COLO829 (cell line): ENCODE measurements at places on chromosomes 4 and X.

DNA sequence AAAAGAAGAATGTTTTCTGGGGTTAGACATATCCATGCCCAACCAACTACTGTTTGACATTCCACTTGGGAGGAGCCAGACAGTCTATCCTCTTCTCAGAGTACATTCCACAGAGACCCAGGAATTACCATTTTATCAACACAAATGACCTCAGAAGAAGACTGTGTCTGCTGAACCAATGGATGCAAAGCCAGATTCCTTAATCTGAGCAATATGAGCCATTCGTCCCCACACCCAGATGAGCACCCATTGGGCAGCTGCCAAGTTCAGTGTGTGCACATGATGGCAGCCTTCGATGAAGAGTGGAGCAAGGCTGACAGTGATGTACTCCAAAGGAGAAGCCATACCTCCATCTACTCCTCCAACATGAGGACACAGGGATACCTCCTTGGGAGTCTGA, 111.3 kb downstream of the ZNF674 start:
- DNase-seq, result no peak

- DNase-seq, result no peak
Measured at GRCh38 chrX:108044554-108045256, at the start of gene VSIG1. Gene VSIG1, plus strand, starts transcription at chrX:108045065. Its CDS starts 66 bp downstream, at chrX:108045131.

DNA sequence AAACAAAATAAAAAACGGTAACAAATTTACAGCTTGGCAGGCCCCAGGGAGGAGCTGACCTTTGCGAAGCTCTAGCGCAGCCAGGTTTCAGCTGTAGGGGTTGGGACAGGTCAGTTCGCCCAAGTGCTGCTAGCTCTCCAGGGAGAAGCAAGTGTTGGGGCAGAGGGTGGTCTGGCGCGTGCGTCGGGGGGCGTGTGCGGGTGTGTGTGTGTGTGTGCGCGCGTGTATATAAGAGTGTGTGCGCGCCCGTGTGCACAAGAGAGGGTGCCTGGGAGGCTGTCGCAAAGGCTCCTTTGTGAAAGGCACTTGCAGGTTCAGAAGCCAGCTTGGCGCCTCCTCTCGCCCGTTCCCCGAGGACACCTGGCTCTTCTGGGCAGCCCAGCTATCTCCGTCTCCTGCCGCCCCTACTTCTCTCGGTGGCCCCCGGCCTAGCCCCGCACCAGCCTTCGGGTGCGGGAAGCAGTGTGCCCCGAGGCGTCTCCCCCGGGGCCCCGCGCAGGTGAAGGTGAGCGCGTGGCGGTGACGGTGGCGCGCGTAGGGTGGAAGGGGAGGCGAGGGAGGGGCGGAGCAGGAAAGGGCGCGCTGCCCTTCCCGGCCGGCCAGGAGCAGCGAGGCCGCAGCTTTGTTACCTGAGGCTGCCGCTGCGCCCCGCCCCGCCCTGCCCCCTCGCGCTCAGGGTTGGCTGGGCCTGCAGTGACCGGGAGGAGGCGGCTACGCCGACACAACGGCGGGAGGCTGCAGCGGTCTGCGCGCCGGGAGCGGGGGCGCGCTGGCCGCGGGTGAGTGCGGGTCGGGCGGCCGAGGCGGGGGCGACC, at the start of gene FHDC1:
FHDC1 (plus strand) TSS at position 693 of the 815 bp plus-strand sequence. CDS start 6,735 bp downstream, outside the sequence.
- no peak for DNase-seq

DNA sequence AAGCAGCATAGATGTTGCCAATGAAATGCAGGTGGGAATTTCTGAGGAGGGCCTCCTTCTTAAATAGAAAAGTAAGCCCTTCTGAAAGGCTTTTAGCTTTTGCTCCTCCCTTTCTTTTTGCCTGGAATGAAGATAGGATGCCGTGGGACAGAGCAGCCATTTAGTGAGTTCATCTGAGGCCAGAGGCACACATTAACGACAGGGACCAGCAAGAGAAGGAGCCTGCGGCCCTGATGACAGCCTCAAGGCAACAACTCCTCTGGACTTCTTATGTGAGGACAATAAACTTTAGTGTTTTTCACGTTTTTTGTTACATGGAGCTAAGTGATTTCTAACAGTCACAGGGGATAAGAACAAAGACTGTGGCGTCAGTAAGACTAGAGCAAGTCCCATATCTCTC, 1.1 kb upstream of the BDH2 start:
- no peak for DNase-seq

DNA sequence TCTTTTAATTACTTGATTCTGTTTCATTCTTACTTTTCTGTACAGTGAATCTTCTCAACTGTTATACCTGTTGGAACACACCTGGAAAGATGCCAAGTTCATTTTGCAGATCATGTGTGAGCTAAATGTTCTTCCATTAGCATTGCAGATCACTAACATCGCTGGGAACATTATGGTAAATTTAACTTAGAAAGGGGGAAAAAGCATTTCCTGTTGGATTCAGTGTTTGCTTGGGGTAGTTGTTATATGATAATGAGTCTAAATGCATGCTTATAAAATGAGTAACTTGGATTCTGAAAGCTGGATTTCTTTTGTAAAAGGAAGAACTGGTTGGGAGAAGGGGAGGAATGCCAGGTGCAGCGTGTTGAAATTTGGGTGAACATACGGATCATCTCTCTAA, 47.6 kb downstream of the POLA1 start:
- DNase-seq, result no peak

GRCh38 chr4:105808750-105809041, 86.6 kb upstream of the NPNT start:
- no peak for DNase-seq

- no peak for DNase-seq
Measured at GRCh38 chr4:14650127-14650526, 352.2 kb upstream of the CPEB2 start.

GRCh38 chr4:105182211-105182610, 35.5 kb downstream of the TET2 start:
- DNase-seq, result no peak

- no peak for DNase-seq
Measured at GRCh38 chr4:97548186-97548585, 595.1 kb downstream of the STPG2 start.
